ENCODE measurements at places on chromosomes 11 and 22.
A peak's percentile ranks its signal among the peaks of the same experiment; 100 is the strongest.

- DNase-seq: no peak
Measured at GRCh38 chr11:1077033-1077416, 2.4 kb downstream of the MUC2 start.

- DNase-seq: no peak
Measured at GRCh38 chr11:15202626-15203025, 87.9 kb downstream of the INSC start.

- peak; percentile 68 for DNase-seq
Measured at GRCh38 chr11:17734986-17735817, 621 bp downstream of the KCNC1 start.

DNA sequence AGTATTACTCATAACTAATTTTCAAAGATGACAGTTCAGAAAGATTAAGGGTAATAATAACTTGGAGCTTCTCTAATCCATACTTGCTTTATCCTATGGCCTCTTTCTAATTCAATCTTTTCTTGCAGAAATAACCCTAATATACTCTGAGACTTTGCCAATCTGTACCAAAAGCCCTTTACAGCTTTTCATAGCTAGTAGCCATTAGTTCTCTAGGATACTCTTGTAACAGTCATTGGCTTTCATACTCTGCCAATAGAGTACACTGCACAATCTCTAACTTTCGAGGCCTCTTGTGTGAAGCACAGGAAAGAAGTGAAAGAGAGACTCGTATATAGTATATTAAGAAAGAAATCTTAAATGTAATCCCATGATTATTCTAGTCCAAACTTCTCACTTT, 38.1 kb downstream of the SLC36A4 start:
- DNase-seq: no peak

- DNase-seq: peak; percentile 64
Measured at GRCh38 chr22:20777420-20778177, 3.7 kb downstream of the SERPIND1 start.

DNA sequence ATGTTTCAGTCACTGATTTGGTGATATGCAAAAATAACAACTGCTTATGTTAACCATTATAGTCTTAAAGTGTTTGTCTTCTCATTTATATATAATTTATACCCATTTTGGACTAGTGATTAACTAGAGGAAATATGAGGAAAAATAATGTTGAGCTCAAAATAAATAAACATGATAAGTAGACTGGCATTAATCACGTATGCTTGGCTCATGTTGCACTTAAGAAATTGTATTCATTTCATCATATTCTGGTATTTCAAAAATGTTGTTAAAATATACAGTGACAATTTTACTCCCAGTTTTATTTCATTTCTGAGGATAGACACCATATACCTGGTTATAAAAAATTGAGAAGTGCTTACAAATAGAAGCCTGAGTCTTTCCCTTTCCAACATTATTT, 3.8 kb upstream of the OR10D3 start:
- DNase-seq: no peak

DNA sequence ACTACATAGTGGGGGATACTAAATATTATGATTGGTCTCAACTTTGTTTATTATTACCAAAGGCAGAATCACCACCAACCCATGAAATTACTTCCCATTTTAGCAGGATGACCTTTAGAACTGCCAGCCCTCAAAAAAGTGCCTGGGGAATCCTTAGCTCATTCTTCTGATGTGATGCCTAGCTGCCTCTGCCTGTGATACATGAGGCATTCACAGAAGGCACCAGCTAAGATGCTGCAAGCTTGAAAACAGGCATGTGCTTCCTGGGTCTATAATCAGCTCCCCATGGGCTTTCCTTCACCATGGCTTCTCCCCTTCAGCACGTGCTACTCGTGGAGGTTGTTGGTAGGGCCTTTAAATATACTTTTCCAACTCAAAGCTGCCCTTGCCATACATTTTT, 50.4 kb upstream of the ARHGAP20 start:
- DNase-seq: no peak

DNA sequence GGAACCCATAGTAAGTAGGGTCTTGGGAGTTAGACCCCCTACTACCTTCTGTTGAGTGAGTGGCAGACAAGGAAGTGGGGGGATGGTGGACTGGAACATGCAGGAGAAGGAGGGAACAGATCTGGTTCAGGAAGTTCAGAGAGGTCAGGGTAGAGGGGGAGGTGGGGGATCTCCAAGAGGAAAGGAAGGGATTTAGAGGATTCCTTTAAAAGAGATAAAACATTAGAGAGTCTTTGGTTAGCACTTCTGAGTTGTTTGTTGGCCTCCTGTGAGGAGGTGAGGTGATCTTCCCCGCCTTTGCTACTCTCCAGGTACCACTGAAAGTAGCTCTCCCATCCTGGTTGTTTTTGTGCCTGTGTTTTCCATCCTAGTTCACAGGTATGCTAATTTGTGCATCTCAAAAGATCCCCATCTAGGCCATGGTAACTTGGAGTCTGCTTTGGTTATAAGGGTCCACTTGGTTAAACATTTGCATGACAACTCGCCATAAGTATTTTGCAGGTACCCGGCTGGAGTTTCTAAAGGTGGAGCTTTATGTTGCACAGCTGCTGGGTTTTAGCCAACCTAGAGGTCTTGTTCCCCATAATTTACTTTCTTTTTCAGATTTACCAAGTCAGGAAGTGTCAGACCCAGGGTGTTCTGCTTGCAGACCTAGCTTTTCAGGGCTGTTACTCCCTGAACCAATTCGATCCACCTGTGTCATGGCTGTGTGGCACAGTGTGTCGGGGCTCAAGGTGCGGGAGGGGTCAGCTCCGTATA, 79.3 kb upstream of the SORL1 start:
- no peak for DNase-seq

- peak; percentile 67 for DNase-seq
Measured at GRCh38 chr11:61254403-61255025, 13.5 kb downstream of the PGA5 start.

DNA sequence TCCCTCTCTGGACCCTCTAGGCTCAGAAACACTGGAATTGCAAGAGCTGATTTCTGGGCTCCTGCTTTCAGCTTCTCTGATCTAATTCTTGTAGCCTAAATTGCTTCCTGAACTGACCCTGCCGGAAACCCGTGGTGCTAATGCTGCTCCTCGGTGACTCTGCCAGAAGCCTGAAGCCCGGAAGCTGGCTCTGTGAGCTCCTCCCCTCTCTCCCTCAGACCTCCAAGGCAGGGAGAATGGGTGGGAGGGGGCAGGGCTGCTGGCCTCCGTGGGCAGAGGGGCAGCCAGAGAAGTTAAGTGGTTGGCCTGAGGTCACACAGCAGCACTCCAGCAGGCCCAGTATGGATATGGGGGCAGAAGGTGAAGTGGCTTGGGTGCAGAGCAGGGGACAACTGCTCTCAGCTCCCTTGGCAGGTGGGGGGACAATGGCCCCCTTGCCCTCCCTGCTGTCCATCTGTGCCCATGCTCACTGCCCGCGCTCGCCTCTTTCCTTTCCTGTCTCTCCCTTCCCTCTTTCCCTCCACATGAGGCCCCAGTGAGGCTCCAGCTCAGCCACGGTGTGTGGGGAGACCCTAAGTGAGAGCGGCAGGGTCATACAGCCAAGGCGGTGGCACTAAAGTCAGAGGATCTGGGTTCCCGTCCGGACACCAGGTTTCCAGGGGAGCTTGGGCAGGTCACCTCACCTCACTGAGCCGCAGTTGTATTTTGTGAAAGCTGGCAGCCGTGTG, 16.2 kb downstream of the CAPN5 start:
- DNase-seq: no peak

- no peak for DNase-seq
Measured at GRCh38 chr11:109073032-109073822, 348.8 kb upstream of the C11orf87 start.

All from RWPE1 (cell line).